Heart left ventricle (tissue), 16 donors: ENCODE measurements at places on chromosomes 6 and 20. TPM values are rescaled to one million over a fixed set of nuclear protein-coding genes. Genes with fewer than 3 reads are reported as not detected.

DNA sequence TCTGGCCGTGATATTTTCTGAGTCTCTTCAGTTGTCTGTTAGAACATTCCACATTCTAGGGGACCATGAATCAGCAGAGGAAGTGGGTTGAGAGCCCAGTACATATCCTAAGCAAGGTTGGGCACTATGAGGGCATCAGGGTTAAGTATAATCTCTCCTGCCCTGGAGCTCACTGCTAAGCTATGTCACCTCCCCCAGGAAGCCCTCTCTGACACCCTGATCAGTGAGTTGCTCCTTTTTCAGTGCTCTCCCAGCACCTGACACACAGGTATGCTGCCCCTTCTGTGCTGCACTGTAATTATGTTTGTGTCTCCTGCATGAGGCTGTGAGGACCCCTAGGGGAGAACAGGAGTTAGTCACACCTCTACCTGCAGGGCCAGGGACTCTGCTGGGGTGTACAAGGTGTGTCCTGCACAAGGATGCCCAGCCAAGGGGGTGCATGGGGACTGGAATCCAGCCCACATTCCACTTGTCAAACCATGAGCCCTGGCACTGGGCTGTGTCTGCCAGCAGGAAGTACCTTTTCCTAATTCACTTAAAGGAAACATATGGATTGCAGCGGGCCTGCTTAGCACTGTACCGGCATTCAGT, 3.9 kb downstream of the RAB44 start:
- H3K27me3 ChIP-seq = no peaks in the 10 kb centered on the region
- DNase-seq = no peak
- H3K4me1 ChIP-seq = no peaks in the 10 kb centered on the region
- no peaks in the 10 kb centered on the region for H3K36me3 ChIP-seq
- no peak overlapping the region for H3K27ac ChIP-seq

The ID1 gene
- total RNA-seq = 90.5 TPM

DNA sequence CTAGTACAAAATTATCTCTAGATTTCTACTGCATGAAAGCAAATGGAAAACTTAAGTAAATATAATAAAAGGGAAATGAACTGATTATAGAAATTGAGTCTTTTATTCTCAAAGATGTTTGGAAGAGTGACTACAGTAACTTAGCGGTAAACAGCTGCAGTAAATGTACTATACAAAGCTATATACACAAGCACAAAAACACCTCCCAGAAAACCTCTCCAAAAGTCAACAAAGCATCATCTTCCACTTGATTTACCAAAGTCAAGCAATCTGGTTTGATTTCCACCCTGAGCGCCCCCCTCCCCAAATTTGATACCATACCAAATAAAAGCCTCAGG, 142.1 kb upstream of the SHLD1 start:
- no peak overlapping the region for H3K27ac ChIP-seq
- peak overlapping the region; percentile 90 for H3K4me3 ChIP-seq
- peaks cover 5% of the 10 kb centered on the region for H3K36me3 ChIP-seq
- peaks cover 36% of the 10 kb centered on the region for H3K4me1 ChIP-seq
- H3K27me3 ChIP-seq = no peaks in the 10 kb centered on the region

- H3K27ac ChIP-seq = no peak overlapping the region
- DNase-seq = no peak
- H3K4me3 ChIP-seq = no peak overlapping the region
- H3K4me1 ChIP-seq = no peaks in the 10 kb centered on the region
- no peaks in the 10 kb centered on the region for H3K27me3 ChIP-seq
Measured at GRCh38 chr6:101956961-101957360, 563.5 kb downstream of the GRIK2 start.

- H3K36me3 ChIP-seq = no peaks in the 10 kb centered on the region
- no peak for DNase-seq
- no peak overlapping the region for H3K27ac ChIP-seq
- no peaks in the 10 kb centered on the region for H3K27me3 ChIP-seq
- H3K4me3 ChIP-seq = no peak overlapping the region
Measured at GRCh38 chr6:140644017-140644416, 1269.6 kb upstream of the CITED2 start.

The GGTLC1 gene
- not detected for total RNA-seq

GRCh38 chr6:164183556-164184123, 769.1 kb downstream of the QKI start:
- H3K36me3 ChIP-seq = no peaks in the 10 kb centered on the region
- H3K4me3 ChIP-seq = no peak overlapping the region
- DNase-seq = no peak
- no peaks in the 10 kb centered on the region for H3K27me3 ChIP-seq
- H3K4me1 ChIP-seq = no peaks in the 10 kb centered on the region

DNA sequence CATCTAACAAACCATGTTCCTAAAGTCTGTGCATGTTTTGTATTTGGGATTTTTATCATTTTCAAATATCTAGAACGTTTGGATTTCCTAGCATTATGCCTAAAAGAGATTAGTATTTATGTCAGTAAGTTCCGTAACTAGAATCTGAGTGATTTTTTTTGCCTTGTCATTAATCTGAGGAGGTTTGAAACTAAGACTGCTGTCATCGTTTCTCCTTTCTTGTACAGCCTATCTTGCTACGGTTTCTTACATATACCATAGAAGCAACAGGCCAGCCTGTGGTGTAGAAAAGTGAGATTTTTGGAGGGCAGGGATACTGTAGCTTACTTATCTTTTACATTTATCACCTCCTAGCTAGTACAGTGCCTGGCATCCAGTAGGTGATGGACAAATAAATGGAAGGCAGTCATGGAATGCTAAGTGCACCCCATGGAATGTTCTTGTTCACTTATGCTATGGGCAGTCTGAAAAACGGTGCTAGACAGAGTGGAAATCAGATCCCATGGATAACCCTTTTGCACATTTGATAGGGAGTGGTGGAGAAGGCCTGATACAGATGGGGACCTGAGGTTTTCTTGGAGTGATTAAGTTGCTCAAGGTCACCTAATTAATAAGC, 93.9 kb downstream of the ARID1B start:
- H3K27ac ChIP-seq = no peak overlapping the region
- peaks cover 25% of the 10 kb centered on the region for H3K4me1 ChIP-seq
- DNase-seq = no peak

- no peaks in the 10 kb centered on the region for H3K36me3 ChIP-seq
- H3K27me3 ChIP-seq = peaks cover 21% of the 10 kb centered on the region
Measured at GRCh38 chr6:169807229-169807628, 55.8 kb downstream of the ERMARD start.

- H3K27me3 ChIP-seq = no peaks in the 10 kb centered on the region
- H3K36me3 ChIP-seq = no peaks in the 10 kb centered on the region
- no peak for DNase-seq
Measured at GRCh38 chr6:160461641-160462040, 113.5 kb downstream of the SLC22A3 start.

The JPH2 gene
- total RNA-seq = 99.5 TPM

- H3K27me3 ChIP-seq = no peaks in the 10 kb centered on the region
- no peak overlapping the region for H3K4me3 ChIP-seq
- no peak for DNase-seq
- H3K36me3 ChIP-seq = no peaks in the 10 kb centered on the region
Measured at GRCh38 chr6:3592371-3592941, 135.6 kb upstream of the SLC22A23 start.

DNA sequence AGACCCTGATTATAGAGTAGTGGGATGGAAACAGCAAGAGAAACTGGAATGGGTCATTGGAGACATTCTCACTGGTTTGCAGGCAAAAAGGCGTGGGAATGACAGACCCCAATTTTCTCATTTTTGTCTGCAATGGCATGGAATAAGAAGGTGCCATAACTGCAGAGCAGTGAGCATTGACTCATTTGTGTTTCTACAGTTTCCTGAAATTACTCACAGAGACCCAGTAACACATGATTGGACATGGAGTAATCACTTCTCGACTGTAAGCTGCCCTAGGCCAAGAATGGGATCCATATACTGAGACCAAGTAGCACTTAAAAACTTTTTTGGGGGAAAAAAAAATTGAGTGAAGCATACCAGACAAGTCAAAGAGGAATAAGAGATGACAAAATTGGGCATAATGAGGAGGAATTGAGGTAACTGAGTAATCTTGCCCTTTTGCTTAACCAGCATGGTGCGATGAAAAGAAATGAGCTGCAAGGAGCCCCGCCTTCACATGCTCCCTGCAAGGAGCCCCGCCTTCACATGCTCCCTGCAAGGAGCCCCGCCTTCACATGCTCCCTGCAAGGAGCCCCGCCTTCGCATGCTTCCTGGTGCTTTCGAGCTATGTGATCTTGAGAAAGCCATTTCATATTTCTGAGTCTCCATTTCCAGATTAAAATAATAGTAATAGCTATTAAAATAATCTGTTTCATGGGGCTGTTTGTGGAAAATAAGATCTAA, 44.1 kb downstream of the NHSL1 start:
- no peaks in the 10 kb centered on the region for H3K36me3 ChIP-seq
- DNase-seq = peak; percentile 28
- no peaks in the 10 kb centered on the region for H3K4me1 ChIP-seq

DNA sequence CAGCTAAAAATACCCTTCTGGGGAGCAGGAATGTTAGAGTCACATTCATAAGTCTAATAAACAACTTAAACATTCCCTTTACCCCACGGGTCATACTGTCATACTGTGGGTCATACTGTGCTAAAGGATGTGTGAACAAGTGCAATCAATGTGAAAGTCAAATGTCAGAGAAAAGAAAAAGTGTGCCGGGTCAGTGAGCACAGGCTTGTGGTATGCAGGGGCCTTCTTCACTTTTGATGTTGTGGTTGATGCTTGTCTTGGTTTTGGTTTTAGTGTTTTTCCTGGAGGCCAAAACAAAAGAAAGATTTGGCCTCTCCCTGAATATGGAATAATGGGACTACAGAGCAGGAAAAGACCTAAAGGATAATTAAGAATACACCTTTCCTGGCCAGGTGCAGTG, 267.9 kb upstream of the PLN start:
- no peaks in the 10 kb centered on the region for H3K36me3 ChIP-seq
- no peak overlapping the region for H3K4me3 ChIP-seq
- DNase-seq = no peak
- no peak overlapping the region for H3K27ac ChIP-seq

DNA sequence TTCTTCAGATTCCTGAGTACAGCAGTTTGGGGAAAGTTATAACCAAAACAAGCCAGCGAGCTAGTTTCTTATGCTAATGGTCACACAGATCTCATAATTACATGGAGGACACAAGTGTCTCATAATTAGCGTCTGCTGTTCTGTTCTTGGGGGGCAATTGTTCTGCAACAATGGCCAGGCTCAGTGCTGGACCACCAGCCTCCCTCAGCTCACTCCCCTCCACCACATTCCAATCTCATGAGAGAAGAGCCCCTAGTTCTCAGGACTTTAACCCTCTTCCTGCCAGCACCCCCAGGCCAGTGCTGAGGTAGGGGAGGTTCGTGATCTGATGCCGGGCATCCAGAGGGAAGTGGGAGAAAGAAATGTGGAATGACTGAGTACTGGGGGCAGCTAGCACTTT, 20.2 kb upstream of the TOX2 start:
- DNase-seq = no peak
- no peaks in the 10 kb centered on the region for H3K36me3 ChIP-seq
- peaks cover 3% of the 10 kb centered on the region for H3K4me1 ChIP-seq
- H3K27ac ChIP-seq = no peak overlapping the region
- H3K4me3 ChIP-seq = no peak overlapping the region

The SLC22A16 gene
- total RNA-seq = 2.2 TPM

- H3K36me3 ChIP-seq = no peaks in the 10 kb centered on the region
- H3K27ac ChIP-seq = no peak overlapping the region
- peak overlapping the region; percentile 42 for H3K4me3 ChIP-seq
- no peak for DNase-seq
- peaks cover 66% of the 10 kb centered on the region for H3K27me3 ChIP-seq
Measured at GRCh38 chr6:27693766-27694546, 218.2 kb downstream of the OR2B2 start.

The RSPO3 gene
- total RNA-seq = 0.32 TPM

- no peaks in the 10 kb centered on the region for H3K27me3 ChIP-seq
- no peaks in the 10 kb centered on the region for H3K36me3 ChIP-seq
- H3K4me3 ChIP-seq = no peak overlapping the region
- no peaks in the 10 kb centered on the region for H3K4me1 ChIP-seq
Measured at GRCh38 chr20:40110311-40110831, 578.7 kb downstream of the MAFB start.

The BMP6 gene
- 5.1 TPM for total RNA-seq
